ENCODE measurements at places on chromosomes 12 and 14. TPM values are rescaled to one million over a fixed set of nuclear protein-coding genes. Genes with fewer than 3 reads are reported as not detected.

WDR89 gene
- polyA plus RNA-seq: 4.0 TPM

EPS8 gene
- polyA plus RNA-seq: 8.6 TPM

RAPGEF3 gene
- polyA plus RNA-seq: 51.4 TPM

DDIT3 gene
- 52.7 TPM for polyA plus RNA-seq

LALBA gene
- polyA plus RNA-seq: not detected

IRF9 gene
- 60.8 TPM for polyA plus RNA-seq

DNA sequence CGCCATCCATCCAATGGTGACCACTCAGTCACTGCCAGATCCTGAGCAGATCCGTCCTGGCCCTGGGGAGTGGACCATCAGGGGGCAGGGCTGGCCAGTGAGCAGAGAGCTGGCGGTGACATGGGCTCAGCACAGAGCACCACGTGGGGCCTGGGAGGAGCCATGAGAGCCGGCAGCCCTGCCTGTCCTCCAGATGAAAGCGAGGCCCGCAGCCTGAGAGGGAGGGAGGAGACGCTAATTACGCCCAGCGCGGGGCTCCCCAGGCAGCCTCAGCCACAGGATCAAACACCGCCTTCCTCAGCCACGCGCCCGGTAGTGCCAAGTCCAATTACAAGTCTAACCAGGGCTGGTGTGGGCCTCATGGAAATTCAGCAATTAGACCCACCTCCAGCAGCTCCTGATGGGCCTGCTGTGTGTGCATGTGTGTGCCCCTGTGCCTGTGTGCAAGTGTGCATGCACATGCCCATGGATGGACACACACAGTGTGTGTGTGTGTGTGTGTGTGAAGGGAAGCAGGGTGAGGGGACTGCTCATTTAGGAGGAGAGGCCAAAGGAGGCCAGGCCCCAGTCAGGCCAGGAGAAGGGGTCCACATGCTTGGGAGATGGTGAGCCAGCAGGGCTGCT, 68.0 kb downstream of the KIF26A start:
- no peak overlapping the region for H3K27ac ChIP-seq
- no peaks in the 10 kb centered on the region for H3K4me1 ChIP-seq
- no peaks in the 10 kb centered on the region for H3K27me3 ChIP-seq
- no peaks in the 10 kb centered on the region for H3K36me3 ChIP-seq
- DNase-seq: no peak

DNA sequence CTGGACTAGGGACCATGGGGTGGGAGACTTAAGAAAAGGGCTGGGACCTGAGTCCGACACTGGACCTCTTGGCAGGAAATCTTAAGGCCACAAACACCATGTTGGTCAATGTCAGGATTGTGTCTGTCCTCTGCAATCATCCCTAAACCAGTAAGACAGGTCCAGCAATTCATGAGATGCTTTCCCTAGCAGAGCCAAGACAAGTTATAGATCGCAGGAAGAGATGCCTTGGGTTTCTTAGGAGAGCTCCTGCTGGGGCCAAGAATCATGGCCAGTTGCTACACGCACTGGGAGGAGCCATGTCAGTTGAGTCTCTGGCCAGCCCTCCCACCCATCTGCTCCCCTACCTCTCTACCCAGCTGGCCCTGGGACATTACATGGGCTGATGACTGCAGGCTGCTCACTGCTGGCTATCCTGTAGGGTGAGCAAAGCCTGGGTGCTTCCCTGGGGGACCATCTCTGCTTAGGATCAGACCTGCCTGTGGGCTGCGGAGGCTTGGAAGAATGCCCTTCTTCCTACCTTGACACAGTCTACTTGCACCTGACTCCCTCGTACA, 14.2 kb downstream of the PLEKHH1 start:
- H3K27me3 ChIP-seq: no peaks in the 10 kb centered on the region
- H3K36me3 ChIP-seq: no peaks in the 10 kb centered on the region
- no peaks in the 10 kb centered on the region for H3K4me1 ChIP-seq
- H3K4me3 ChIP-seq: no peak overlapping the region

DNA sequence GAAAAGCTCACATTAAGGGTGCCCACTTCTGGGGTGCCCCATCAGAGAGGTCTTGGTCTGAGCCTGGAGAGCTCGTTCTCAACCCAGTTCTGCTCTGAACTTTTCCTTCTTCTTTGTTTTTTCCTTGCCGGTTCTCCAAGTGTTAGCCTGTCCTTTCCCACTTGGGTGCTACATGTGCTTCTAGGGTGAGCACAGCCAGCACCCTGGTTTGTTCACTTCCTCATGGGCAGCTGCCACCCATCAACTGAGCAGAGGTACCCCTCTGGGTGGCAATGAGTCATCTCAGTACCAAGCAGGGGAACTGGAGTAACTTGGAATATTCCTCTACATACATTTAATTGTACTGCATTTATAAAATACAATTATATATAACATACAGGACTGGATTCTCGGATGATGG, 3.9 kb upstream of the SYNE3 start:
- H3K27ac ChIP-seq: no peak overlapping the region
- H3K4me3 ChIP-seq: no peak overlapping the region
- peaks cover 4% of the 10 kb centered on the region for H3K4me1 ChIP-seq
- H3K36me3 ChIP-seq: no peaks in the 10 kb centered on the region
- H3K27me3 ChIP-seq: no peaks in the 10 kb centered on the region
- no peak for DNase-seq

- H3K4me1 ChIP-seq: no peaks in the 10 kb centered on the region
- no peak overlapping the region for H3K27ac ChIP-seq
- no peaks in the 10 kb centered on the region for H3K36me3 ChIP-seq
- no peak overlapping the region for H3K4me3 ChIP-seq
- no peaks in the 10 kb centered on the region for H3K27me3 ChIP-seq
- DNase-seq: peak; percentile 36
Measured at GRCh38 chr12:1844223-1844622, 23.9 kb downstream of the LRTM2 start.
